Right lobe of liver (tissue), 6 donors: ENCODE measurements at places on chromosomes 16 and 17. TPM values are rescaled to one million over a fixed set of nuclear protein-coding genes. Genes with fewer than 3 reads are reported as not detected.

The ZG16 gene
- 3.1 TPM for total RNA-seq

The RPH3AL gene
- total RNA-seq, result 17.6 TPM

- no peak for DNase-seq
Measured at GRCh38 chr17:30819971-30820705, 4.4 kb downstream of the CRLF3 start.

The HOXB1 gene
- not detected for total RNA-seq

- no peak for DNase-seq
Measured at GRCh38 chr17:13917634-13918033, 151.7 kb upstream of the COX10 start.

The RNF112 gene
- 0.12 TPM for total RNA-seq

DNA sequence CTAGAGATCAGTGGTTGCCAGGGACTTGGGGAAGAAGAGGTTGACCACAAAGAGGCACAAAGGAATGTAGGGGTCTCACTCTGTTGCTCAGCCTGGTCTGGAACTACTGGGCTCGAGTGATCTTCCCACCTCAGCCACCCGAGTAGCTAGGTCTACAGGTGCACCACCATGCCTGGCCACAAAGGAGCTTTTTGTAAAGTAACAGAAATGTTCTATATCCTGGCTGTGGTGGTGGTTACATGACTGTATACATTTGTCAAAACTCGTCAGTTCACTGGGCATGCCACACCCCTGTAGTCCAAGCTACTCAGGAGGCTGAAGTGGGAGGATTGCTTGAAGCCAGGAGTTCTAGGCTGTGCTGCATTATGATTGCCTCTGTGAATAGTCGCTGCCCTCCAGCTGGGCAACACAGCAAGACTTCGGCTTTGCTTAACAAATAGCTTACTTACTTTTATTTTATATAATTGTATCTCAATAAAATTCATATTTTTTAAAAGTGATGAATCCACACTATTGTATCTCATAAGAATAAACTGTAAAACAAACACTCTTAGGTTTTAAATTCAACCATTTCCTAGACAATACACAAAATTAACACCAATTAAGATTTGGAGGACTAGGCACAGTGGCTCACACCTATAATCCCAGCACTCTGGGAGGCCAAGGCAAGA, 5.0 kb downstream of the SKA2 start:
- no peak for DNase-seq

The ASB16 gene
- not detected for total RNA-seq
